COLO829 (cell line): ENCODE measurements at places on chromosomes 16 and 17.

GRCh38 chr17:17737961-17738894, 57.0 kb downstream of the RAI1 start:
- no peak for DNase-seq

DNA sequence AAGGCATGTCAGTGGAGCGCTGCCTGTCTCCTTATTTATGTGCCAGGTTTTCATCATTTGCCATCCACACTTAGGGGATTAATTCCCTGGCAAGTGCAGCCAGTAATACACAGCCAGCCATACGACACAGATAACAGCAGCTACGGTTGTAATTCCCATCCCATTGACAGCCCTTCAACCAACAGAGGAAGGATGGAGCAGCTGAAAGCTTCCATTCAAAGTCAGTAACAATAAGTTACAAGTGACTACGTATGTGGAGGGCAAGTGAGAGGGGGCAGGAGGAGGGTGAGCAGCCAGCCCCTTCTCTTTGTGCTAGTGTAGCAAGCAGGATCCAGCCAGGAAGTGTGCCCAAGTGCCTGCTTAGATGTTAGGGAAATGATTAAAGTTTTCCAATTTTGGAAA, 53.8 kb upstream of the LYRM9 start:
- no peak for DNase-seq

DNA sequence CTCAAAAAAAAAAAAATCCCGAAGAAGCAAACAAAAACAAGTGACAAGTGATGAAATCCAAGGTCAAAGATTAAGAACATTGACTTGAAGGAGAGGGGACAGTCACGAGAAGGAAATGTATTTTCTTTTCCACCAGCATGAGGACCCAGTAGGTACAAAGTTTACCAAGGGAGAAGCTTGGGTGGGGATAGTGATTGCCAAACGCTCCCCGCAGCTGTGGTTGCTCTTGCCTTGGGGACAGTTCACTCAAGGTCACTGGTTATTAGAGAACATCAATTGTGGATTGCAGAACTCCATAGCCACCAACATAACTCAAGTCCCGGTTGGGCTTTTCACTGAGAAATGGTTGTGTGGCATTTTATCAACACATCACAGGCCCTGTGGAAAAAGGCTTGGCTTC, 27.0 kb downstream of the RSL1D1 start:
- no peak for DNase-seq

DNA sequence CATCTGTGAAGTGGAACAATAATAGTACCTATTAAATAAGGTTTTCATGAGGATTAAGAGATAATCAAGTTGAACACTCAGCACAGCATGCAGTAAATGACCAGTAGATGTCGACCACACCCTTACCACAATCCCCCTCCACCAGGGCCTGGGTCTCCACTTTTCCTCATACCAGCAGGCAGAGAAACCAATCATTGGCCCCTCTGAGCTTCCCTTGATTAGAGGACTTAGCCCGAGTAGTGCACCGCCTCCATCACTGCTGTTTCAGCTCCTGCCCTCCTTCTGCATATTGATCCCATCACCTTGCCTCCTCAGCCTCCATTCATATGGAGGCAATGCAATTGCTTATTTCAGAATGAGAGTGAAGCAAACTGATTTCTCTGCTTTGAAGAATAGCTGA, 96.5 kb upstream of the CDH11 start:
- no peak for DNase-seq

DNA sequence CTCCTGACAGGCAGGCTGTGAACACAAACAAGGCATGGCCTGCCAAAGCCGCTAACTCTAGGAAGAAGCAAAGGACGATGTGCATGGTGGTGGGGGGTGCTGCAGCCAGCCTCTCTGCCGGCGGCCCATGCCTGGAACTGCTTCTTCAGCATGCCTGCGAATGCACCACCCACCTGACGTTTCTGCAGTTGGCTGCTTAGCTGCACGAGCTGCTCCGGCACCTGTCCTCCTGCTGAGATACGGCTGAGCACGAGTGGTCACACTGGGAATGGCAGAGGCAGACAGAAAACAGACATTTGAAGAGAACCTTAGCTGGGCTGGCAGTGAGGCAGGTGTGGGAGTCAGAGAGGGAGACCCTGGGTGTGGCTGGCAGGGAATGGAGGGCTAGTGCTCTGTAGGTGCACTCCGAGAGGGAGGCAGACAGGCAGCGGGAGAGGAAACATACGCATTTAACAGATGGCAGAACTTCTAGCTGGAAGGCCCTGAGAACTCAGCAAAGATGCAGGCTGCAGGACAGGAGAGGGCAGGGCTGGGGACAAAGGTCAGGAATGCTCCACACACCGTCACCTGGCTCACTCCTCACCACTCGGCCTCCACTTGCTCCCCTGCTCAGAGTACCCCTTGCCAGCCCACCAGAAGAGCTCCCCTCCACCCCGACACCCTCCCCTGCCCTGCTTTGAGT, 5.2 kb downstream of the FLCN start:
- DNase-seq = no peak

DNA sequence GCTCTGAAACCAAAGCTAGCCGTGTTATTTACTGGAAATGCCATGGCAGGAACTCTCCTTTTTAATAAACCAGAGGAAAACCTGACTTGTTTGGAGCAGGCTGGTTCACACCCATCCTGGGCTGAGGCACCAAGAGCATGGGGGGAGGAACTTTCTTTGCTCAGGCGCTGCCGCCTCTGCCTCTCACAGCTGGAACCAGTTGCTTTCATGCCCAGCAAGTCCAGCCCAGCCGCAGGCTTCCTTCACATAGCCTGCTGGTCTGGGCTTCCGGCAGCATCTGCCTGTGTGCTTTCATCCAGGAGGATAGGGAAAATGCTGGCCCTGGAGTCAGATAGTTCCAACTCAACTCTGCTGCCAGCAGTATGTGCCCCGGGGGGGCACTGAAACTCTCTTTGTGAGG, 88.1 kb upstream of the ASIC2 start:
- DNase-seq = no peak

DNA sequence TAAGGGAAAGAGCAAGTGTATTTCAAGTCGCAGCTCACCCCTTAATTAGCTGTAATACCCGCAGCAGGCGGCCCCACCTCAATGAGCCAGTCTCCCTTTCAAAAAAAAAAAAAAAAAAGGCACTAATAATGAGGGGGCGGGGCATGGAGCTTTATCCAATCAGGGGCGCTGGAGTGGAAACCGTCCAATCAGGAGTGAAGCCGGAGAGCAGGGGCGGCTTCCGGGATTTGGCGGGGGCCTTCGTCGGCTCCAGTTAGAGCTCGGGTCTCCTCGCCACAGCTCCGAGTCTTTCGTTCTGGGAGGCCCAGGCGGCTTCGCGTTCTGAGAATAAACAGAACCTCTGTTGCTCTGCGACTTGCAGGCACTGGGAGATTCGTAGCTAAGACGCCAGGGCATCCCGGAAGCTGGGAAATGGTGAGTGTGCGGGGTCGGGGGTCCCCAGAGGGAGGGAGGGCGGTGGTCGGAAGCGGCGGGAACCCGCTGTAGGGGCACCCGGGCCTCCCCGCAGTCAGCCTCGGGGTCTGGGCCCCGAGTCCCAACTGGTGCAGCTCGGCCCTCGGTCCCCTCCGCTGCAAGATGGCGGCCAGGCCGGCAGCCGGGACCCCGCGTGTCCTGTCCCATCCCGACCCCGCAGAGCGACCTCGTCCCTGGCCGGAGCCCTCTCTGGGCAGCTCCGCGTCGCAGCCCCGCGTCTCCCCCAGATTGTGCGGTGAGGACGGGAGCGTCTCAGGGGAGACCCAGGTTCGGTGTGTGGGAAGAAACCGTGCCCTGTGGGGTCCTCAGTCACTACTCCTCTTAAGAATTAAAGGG, at the start of gene ZNF267:
Gene ZNF267, plus strand, starts transcription at position 252 of the 810 bp plus-strand sequence. Its CDS starts 160 bp downstream, at position 412.
- DNase-seq = peak; percentile 93

DNA sequence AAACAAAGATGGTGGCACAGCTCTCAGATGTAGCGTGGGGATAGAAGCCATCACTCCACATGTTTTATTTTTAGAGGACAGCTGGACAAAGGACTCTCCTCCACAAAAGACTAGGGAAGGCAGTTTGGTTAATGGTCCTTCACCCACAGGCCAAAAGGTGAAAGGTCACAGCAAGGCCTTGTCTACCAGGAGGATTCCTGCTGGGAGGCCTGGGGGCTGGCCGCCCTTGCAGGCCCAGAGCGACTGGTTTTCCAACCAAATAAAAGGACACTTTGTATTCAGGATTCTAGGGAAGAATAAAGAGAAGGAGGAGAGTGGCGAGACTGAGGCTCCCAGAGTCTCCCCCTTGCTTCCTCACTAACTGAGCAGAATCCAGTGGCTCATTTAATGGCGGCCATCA, 94.3 kb downstream of the AXIN2 start:
- DNase-seq = no peak

GRCh38 chr16:710500-711075, 4.3 kb upstream of the METRN start:
- DNase-seq = no peak
